ENCODE measurements at places on chromosomes 3 and 15.
A peak's percentile ranks its signal among the peaks of the same experiment; 100 is the strongest.

DNA sequence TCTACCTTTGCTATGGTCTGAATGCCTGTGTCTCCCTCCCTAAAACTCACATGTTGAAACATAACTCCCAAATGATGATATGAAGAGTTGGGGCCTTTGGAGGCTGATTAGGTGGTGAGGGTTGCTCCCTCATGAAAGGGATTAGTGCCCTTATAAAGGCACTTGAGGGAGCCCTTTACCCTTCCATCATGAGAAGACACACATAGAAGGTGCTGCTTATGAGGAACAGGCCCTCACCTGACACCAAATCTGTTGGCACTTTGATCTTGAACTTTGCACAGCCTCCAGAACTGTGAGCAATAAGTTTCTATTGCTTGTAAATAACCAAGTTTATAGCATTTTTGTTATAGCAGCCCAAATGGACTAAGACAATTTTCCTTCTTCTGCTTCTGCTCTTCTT is 76.2 kb upstream of the ADAMTS9 start:
- DNase-seq = no peak

DNA sequence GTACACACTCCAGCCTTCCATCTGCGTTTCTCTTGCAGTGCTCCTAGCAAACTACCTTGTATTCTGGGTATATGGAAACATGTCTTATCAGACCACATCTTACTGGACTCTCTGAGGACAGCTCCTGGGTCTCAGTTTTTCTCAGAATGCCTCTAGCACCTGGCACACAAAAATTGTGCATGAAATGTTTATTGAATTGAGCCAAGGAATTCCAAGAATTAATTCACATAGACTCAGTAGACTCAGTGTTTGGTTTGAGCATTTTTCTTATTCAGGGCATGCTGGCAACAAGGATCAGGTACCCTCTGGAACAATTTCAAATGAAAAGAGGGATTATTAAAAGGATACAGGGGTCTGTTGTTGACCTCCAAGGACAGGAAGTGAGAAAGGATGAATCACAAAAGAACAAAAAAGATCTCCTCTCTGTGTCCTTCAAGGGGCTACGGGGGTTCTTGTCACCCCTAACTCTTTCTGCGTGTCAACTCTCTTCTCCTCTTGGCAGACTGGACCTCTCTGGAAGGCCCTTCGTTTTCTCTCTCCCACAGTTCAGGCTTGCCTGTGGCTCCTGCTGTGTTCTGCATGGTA is 270.0 kb upstream of the HES1 start:
- DNase-seq = no peak

GRCh38 chr15:77507143-77507897 is 86.6 kb downstream of the HMG20A start:
- DNase-seq = peak; percentile 29

DNA sequence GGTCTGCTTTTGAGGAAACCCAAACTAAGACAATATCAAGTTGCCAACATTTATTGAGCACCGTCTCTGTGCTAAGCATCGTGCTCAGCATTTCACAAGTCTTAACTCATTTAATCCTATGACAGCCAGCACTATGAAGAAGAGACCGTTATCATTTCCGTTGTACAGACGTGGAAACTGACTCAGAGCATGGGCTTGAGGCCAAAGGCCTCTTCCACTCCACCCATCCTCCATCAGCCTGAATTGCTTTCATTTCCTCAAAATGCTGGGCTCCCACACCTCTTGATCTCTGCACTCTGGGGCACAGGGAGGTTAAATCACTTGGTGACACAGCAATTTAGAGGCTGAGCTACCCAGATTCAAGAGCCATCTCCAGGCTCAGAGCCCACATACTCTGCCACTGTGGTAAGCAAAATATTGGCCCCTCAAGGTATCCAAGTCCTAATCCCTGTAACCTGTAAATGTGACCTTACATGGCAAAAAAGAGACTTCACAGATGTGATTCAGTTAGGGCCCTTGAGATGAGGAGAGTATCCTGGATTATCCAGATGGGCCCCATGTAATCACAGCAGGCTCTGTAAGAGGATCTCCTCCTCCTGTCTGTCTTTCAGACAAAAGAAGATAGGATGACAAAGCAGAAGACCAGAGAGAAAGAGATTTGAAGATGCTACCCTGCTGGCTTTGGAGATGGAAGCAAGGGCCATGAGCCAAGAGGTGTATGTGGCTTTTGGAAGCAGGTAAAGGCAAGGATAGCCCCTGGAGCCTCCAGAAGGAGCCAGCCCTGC is 24.3 kb upstream of the FLNB start:
- DNase-seq = peak; percentile 90

DNA sequence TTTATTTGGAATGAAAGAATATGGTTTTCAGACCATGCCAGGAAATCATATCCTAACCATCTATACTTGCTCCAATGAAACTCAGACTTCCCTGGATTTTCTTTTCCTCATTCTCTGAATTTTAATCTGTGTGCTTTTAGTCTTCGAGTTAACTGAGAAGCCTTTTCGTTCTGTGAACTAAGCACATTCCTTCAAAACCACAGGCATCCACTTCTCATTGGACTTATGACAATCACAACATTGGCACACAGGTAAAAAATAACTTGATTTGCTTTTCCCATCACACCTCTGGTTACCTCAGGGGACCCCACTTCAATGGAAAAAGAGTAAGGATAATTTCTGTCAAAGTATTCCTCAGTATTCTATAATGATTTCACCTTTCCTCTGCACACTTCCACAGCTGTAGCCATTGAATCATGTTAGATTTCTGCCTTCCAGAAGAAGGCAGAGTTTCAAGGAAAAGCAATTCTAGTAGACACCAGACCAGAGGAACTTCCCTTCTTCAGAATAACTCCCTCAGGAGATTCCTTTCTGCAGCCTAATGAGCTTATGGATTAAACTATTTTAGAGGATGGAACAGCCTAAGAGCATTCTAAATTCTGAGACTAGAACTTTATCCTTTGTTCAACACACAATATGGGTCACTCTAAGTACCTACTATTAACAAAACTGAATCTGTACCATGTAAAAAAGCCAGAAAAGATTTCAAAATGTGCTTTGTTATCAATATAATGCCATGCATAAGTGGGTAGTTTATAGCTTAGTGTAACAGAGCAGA is 15.9 kb downstream of the COMMD2 start:
- peak; percentile 62 for DNase-seq
